ENCODE measurements at places on chromosomes 2 and 18.

GRCh38 chr18:48842259-48843061 is 108.3 kb downstream of the SMAD7 start:
- peak; percentile 27 for DNase-seq

DNA sequence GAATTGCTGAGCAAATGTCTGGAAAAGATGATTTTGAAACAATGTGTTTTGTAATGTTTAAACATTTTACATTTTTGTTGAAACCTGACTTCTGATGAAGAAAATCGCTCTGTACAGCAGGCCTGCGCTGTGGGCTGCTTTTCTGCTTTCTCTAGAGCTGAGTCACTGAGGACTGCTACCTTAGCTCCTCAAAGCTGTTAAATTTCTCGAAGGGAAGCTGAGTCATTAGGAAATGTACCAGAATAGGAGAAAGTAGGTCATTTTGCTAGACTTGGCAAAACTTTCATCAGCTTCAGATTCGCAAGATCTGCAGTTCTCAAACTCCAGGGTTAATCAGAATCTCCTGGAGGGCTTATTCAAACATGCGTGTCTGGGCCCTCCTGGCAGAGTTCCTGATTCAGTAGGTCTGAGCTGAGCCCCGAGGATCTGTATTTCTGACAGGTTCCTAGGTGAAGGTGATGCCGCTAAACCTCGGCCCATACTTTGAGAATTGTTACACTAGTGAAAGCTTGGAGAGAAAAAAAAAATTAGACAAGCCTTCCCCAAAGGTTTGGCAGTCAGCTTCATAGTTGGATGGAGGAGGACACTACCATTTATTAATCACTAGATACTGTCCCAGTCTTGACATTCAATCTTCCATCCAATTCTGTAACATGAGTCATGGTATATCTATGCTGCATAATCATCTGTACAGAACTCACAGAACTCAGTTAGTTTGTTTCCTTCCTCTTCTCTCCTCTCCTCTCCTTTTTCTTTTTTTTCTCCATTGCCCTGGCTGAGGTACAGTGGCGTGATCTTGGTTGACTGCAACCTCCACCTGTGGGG is 297.6 kb downstream of the PARD3B start:
- no peak for DNase-seq

DNA sequence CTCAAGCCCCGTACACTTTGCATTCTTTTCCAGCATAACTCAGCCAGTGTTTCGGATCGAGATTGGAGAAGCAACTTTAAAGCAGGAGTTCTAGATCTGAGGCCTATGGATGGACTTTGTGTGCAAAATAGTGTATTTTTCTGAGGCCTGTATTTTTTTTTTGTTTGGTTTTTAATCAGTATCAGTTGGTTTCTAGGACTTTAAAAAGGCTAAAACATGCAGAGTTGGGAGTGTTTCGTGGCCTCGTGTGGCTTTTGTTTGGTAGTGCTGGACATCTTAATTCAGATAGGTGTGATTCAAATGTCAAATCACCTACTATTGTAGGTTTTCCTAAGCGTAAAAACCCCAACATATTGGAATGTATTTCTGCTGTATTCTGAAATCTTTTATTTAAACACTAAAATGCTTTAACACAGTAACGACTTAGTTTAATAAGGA is 282 bp upstream of the PUS10 start:
- no peak for DNase-seq

GRCh38 chr2:122139739-122140420 is 384.4 kb downstream of the TSN start:
- no peak for DNase-seq

DNA sequence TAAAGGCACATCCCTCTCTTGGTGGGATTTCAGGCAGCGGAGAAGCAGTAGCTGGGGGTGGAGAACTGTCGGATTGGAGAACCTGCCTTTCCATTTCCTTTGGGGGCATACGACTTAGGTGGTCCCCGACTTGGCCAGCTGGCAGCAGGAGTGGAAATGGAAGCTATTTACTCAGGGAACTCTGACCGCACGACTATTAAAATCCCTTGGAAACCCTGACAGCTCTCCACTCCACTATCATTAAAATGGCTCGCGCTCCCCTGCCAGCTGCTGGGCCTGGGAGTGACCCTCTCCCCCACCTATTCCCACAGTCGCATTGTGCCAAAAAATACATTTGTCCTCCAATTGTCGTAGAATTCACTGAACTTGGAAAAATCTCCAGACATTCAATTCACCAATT is 77.7 kb upstream of the APCDD1 start:
- no peak for DNase-seq

DNA sequence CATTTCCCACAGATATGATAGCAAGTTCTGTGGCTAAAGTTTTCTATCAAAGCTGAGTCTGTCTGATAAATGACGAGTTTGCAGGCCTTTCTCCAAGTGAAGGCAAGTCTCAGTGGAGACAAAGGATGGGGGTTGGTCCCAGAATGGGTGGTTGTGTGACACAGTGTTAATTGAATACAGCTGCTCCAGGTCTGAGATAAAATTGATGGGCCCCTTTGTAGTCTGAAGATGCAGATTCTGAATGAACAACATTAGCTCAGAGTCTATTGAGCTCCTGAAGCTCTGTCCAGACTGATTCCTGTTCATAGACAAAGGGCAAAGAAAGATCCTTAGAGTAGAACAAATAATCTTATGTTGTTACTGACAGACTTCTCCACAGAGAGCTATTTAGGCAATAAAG is 296.9 kb upstream of the CYRIA start:
- DNase-seq: no peak

Data from DMS79 treated with DMSO at 0.1 percent for 48 hours (cell line).